ENCODE measurements at places on chromosomes 11 and 22.
A peak's percentile ranks its signal among the peaks of the same experiment; 100 is the strongest.

DNA sequence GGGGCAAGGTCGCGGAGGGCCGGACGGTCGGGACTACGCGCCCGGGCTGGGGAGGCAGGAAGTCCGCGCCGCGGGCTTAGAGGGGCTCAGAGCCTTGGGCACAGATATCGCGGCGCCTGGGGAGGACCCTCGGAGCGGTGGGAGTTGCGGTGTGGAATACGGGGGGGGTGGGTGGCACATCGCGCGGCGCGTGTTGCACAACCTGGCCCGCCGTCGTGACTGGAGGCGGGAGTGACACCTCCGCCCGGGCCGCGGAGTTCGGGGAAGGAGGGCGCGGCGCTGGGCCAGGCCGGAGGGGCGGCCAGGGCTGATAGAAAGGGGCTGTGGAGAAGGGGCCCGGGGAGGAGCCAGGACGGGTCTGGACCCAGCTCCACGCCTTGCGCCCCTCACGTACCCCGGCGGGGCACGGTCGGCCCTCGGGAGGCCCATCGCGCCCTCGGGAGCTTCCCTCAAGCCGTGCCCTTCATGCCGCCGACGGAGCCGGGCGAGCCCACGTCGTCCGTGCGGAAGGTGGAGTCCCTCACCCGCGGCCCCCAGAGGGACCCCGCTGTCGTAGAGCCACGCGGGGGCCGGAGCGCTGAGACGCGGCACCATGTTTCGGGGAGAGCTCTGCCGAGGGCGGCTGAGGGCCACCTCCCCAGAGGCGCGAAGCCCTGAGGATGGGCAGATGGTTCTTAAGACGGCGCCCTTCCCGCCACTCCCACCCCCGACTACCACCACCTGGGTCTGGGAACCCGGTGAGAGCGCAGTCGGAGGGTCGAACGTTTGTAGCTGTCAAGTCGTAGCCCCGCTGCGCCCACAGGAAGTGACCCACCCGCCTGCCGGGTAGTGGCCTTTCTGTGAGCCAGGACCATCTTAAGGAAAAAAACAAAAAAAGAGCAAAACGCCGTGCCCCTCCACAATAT lies 729 bp downstream of the IL17RA start:
- no peak for DNase-seq

GRCh38 chr11:85318573-85318972 lies 308.6 kb downstream of the DLG2 start:
- no peak for DNase-seq

DNA sequence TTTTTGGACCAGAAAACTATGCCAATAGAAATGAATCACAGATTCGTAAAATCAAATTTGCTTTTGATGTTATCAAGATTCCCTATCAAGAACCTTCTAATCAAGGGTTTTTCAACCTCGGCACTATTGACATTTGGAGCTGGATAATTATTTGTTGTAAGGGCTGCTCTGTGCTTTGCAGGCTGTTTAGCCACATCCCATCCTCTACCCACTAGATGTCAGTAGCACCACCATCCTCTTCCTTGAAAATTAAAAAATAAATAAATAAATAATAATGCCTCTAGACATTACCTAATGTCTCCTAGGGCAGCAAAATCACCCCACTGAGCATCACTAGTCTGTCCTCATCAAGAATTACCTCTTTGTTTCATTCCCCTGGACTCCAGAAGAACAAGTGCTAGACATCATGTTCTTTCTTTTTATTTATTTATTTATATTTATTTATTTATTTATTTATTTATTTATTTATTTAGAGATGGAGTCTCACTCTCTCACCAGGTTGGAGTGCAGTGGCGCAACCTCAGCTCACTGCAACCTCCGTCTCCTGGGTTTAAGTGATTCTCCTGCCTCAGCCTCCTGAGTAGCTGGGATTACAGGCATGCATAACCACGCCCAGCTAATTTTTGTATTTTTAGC lies 744.7 kb downstream of the KCNA4 start:
- no peak for DNase-seq

DNA sequence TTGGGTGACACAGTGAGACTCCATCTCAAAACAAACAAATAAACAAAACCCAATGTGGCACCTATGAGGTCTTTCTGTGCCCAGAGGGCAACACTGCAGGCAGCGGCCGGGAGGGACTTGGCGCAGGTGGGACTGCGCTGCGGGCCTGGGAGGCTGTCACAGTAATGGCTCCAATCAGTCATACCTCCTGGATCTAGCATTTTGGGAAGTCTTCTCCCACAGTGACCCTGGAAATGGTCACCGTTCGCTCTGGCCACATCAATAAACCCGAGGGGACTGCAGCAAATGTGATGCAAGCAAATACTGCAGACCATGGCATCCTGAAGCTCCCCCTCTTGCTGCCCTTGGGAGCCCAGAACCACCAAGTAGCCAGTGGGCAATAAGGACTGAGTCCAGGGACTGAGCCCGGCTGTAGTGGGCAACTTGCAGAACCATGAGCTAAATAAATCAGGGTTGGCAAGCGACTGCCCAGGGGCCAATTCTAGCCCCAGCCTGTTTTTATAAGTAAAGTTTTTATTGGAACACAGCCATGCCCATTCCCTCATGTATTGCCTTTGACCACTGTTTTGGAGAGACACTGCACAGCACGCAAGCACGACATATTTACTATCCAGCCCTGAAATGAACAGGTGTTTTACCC lies 15.4 kb downstream of the SHANK2 start:
- DNase-seq: no peak

GRCh38 chr11:76807206-76807875 lies 24.2 kb downstream of the TSKU start:
- peak; percentile 37 for DNase-seq

Measured in NCI-H187 (cell line).